ENCODE measurements at places on chromosomes 6 and 20.

- DNase-seq = no peak
These were observed 110.9 kb downstream of the EYA4 start for GRCh38 chr6:133352046-133352445.

DNA sequence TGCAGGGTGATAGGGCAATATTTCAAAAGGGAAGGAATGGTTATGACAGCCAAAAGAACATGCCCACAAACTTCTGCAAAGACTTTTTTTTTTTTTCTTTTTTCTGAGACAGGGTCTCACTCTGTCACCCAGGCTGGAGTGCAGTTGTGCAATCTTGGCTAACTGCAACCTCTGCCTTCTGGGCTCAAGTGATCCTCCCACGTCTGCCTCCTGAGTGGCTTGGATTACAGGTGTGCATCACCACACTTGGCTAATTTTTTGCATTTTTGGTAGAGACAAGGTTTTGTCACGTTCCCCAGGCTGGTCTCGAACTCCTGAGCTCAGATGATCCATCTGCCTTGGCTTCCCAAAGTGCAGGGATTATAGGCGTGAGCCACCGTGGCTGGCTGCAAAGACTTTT, 117.6 kb upstream of the ADGRF1 start:
- no peak for DNase-seq

DNA sequence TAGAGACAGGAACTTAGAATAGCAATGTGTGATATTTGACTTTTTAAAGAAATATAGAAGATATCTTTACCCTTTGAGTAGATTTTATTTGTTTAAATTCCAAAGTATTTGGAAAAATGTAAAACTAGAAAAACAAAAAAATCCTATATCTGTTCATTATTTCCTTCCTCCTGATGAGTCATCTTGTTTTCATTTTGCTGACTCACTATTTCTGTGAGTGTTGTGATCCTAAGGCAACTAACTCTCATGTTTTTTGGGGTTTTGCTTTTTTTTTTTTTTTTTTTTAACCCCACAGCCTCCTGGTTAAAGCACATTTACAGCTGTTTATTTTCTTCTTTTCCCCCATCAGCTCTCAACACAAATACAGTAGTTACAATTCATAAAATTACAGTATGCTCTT, 37.8 kb upstream of the THEMIS start:
- DNase-seq = no peak

- no peak for DNase-seq
These were observed 10.9 kb downstream of the NINL start for GRCh38 chr20:25574411-25574810.

Data from stimulated activated CD4-positive, alpha-beta T cell treated with anti-CD3 and anti-CD28 coated beads, TNF-alpha, amount 100 ng/mL, for 24 hours (primary cell).